Right ventricle myocardium superior (tissue), 1 donor: ENCODE measurements at places on chromosomes 6 and 20. TPM values are rescaled to one million over a fixed set of nuclear protein-coding genes. Genes with fewer than 3 reads are reported as not detected.

GRCh38 chr20:56278196-56278595 is 29.7 kb downstream of the MC3R start:
- DNase-seq = no peak

DNA sequence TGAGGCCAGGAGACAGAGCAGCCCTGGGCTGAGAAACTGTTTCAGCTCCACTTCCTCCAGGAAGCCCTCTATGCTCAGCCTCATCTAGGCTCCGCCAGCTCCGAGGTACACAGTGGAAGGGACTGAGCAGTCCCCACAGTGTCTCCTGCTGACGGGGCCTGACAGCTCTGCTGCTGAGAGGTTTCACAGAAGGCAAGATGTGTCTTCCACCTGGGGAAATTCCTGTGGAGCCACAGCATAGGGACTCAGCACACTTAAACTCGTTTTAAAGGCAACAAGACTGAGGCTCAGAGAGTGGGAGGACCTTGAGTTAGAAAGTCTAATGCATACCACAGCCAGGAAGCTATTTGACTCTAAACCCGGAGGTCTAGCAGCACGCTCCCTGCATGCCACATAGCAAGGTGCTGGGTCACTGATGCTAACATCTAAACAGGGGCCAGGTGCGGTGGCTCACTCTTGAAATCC is 6.8 kb downstream of the ADA start:
- peak; percentile 40 for DNase-seq

DNA sequence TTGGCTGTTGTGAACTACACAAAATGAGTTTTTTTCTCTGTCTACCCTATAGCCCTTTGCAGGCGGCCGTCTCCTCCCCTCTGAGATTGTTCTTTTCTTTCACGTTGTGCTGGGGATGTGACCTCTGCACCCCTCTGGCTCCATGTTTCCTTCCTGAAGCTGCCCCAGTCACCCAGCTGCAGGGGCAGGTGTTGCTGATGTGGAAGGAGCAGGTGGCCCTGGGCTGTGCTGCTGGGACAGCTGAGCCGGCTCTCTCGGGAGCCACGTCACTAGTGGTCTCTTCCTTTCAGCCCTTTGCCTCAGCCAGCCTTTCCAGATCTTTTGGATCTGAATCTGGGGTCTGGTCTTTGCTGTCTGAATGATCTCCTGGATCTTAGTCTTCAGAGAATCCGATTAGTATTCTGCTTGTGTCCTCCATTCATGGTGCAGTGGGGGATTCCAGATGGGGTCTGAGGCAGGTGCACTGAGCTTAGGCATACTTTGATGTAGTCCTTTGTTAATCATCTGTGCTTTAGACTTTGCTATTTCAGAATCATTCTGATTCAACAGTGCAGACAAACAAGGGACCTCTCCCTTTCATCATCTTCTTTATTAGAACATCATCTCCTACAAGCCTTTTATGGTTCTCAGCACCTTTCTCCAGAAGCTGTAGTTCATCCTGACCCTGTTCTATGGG is 31.4 kb downstream of the TMEM181 start:
- DNase-seq = no peak

DNA sequence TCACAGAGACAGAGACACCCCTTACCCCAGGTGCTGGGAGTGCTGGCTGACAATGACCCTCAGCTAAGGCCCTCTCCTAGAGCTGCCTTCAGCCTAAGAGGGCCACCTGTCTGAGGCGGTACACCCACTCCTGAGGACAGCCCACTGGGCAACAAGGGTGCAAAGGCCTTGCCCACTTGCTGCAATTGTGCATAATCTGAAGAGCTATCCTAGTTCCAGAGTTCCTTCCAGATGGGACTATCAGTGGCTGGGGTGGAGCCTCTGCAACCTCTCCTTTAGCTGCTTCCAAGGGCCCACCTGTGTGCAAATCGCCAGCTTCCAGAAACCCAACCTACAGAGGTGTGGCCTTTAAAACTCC is 87.5 kb downstream of the PREX1 start:
- no peak for DNase-seq

- no peak for DNase-seq
Measured at GRCh38 chr20:62646851-62647520, 4.7 kb downstream of the SLCO4A1 start.

DNA sequence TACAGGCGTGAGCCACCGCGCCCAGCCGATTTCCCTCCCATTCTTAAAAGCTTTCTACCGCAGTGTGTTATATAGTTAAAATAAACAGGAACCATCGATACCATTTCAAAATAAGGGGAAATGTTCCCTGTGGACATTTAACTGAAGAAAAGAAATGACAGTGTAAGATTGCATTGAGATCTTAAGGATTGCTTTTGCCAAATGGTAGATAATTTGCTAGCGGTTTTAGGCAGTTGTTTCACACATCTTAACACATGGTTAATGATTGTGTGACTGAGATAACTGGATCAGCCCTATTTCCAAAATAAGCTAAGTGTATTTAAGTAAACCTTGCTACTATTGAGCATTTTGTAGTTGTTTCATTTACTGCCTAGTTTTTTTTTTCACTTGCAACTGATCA is 15.6 kb downstream of the STX16 start:
- DNase-seq = no peak

DNA sequence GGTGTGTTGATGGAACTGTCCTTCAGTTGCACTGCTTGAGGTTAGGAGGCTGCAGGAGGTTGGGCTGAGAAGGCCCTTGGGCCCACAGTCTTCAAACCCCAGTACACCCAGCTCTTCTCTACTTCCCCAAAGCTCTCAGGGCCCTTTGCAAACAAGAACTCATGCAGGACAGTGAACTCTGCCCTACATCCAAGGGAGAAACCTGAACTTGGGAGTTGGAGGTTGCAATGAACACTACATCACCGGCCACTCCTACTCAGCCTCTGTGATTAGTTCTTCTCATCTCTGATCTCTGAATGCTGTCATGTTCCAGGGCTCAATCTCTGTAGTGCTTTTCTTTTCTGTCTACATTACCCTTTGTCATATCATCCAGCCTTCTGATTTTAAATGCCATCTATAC is 148.5 kb upstream of the PDE7B start:
- no peak for DNase-seq

DNA sequence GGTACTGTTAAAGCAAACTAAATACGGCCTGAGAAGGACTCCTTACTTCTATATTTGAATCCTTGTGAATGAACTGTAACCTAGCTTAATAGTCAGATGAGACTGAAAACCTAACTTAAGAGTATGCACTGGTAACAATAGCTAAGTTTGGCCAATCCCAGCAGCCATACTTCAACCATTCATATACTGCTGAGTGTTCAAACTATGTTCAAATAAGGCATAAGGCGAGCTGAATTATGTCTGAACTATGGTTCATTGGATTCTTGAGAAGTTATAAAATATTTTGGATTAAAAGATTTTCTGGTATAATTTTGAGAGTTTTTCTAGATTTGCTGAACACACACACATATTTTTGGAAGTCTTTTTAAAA is 2.2 kb downstream of the SMPDL3A start:
- no peak for DNase-seq

DNA sequence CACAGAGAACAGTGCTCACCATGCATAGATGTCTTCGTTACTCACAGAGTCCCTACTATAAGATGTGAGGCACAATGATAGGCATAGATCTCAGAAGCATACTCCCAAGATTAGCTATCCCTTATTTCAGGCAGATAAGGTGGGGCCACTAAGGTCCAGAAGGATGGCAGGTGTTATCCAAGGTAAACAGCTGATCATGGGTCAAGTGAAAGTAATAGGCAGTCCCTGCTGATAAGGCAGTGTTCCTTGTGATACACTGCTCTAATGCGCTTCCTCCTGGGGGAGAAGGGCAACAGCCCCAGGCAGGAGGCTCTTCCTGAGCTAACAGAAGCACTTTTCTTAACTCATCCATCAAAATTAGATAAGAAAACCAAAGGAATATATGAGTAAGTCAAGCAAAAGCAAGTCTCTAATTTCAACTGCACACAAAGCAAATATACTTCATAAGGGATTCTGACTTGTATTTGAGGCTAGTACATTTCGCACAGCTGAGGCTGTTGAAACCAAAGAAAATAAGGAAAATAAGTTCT is 42.2 kb downstream of the METTL24 start:
- DNase-seq = no peak

DNA sequence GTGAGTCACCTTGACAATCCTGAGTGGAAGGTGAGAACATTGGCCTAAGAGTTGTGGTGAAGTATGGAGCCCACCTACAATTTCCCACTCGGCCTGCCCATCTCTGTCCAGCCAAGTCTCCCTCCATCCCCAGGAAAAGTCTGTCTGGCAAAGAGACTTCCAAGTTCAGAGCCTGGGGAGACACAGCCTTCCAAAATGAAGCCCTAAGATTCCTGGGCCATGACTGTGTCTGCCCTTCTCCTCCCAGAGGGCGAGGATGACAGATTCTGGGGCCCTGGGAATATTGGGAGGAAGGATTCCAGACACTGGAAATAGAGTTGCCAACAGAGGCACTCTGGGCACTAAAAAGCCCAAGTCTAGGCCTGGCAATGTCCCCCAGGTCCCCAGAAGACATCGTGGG is 176.8 kb downstream of the NFATC2 start:
- no peak for DNase-seq

- no peak for DNase-seq
Measured at GRCh38 chr20:36642136-36642535, 3.9 kb downstream of the SLA2 start.

GRCh38 chr6:148864941-148865340 is 118.1 kb downstream of the UST start:
- DNase-seq = no peak

Gene HLA-DRB1
- total RNA-seq = 27.5 TPM

DNA sequence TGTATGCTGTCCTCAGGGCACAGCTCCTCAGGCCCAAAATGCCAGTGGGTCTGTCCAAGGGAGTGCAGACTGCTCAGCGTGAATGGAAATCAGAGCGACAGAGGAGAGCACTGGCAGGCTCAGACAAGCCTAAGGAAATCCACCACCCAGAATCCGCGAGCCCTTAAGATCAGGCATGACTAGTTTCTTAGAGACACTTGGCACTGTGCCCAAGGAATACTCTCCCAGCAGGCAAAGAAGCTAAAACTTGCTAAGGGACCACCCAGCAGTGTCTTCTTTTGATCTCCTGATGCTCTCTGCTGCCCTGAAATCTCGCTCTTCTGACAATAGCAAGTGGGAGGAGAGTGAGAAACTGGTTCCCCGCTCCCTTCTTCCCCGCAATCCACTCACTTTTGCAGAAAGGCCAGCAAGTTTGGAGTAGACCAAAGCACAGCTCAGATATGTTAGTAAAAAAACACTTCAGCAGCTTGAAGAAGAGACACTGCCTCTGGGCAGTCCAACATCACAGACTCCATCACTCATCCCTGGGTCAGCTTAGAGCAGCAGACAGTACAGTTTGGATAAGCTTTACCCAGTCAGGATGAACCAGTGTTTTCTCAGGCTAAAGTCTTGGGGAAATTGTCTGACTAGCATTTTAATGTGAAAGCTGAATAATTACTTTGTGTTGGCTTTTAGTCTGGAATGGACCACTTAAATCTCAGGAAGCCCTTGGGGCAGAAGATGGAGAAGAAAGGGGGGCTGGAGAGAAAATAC is 32.4 kb downstream of the TRAF3IP2 start:
- no peak for DNase-seq

DNA sequence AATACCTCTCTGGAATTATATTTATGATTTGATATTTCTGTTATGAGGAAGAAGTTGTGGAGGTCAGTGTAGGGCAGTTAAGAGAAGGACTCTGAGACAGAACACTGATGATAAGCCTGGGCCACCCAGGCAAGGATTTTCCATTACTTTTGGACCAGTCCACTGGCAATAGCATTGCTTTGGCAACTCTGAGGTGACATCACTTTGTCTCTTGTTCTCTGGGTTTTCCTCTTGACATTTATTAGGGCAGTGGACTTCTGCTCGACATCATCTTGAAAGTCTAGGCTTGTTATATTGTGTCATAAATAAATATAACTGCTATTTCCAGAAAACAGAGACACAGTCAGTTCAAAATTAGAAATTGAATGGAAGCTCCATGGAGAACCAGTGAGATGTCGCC is 268.0 kb downstream of the SMOC2 start:
- DNase-seq = no peak

DNA sequence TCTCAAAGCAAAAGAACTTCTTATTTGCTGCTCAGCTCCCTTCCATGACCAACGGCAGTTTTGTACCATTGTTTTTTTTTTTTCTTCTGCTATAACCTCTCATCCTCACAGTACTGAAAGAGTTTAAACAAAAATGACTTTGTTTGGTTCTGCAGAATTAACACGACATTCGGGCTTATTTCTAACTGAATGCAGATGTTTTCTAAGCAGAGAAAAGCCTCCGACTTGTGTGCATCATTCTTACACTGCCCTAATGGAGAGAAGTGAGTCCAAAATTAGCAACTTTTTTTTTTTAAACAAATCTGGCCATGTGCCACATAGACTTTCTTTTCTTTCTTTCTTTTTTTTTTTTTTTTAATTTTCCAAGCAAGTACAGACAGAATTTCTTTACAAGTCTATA is 382.7 kb downstream of the HDGFL1 start:
- no peak for DNase-seq

Gene BACH2
- total RNA-seq = 1.9 TPM

GRCh38 chr20:61120595-61121515 is 131.2 kb upstream of the CDH4 start:
- DNase-seq = peak; percentile 54

DNA sequence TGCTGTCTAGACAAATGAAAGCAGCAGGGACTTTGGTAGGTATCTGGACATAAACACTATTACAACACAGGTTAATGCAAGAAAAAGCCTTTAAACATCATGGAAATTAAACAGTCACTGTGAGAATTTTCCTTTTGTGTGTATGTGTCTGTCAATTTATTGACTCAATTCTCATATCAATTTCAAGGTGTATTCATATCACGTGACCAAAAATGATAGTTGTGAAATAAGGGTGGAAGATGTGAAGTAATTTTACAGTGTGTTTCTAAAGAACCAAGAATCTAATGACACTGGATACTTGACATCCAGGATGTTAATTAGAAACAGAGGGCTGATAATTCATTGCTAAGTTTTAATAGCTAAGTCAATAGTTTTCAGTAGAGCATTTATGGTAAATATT is 244.0 kb downstream of the TMEM242 start:
- DNase-seq = no peak

DNA sequence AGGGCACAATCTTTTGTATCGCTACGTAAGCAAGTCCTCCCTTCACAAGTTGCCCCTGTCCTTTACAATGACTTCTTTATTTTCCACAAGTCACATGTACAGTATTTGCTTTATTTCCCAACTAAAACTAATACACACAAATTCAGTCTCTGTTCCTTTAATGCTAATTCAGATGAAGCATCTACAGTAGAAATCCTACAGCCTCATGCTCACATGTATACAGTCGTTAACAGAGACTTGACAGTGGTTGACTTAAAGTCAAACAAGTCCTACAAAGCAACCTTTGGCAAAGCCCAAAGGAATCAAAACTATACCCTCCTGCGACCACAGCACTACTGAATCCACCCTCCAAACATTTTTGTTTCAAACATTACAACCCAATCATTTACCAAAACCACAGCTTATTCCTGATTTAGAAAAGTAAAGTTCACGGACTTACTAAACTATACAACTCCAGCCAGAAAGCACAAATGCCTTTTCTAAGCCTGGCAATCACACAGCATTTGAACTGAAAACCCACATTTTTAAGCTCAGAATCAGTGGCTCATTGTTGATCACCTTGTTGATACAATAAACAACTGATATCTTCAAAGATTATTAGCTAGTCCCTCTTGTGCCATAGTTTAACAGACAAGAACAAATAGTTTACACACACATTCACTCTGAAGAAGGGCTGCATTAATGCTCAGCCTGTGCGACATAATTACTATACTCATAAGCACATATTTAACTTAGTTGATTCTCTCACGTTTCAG is 70.9 kb upstream of the NHSL1 start:
- no peak for DNase-seq

Gene SOBP
- total RNA-seq = 15.6 TPM

Gene ADGRF1
- total RNA-seq = not detected
